ENCODE measurements at places on chromosomes 5 and 9.

DNA sequence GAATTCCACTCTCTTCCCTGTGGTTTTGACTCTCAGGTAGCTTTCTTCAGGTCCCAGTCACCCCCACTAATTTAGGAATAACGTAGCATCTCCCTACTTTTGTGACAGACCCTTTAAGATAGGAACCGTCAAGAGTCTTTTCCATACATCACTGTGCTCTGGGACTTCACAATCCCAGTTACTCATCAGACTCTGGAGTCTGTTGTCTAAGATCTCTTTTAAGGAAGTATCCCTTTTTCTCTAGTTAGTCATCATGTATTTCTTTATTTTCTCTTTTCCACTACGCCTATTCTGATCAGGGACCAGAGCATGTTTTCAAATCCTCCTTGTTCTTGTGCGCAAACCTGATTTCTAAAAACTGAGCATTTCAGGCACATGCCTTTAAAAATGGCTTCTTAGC is 143.0 kb downstream of the GOLPH3 start:
- no peak for DNase-seq

DNA sequence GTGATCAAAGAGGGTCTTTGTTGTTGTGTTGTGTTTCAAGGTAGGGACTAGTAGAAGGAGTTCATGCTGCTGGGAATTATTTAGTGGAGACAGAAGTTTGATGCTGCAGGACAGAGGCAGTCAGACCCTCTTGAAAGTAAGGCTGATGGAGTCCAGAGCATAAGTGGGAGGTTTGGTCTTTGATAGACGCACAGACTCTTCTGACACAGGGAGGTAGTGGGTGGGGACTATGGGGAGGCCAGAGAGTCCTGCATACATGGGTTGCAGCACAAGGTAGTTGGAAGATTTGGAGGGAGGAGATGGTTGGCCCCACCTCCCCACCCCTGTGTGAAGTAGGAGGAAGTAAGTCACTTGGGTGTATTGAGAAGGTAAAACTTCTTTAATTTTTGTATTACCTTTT is 2.4 kb upstream of the CCDC112 start:
- DNase-seq = no peak

DNA sequence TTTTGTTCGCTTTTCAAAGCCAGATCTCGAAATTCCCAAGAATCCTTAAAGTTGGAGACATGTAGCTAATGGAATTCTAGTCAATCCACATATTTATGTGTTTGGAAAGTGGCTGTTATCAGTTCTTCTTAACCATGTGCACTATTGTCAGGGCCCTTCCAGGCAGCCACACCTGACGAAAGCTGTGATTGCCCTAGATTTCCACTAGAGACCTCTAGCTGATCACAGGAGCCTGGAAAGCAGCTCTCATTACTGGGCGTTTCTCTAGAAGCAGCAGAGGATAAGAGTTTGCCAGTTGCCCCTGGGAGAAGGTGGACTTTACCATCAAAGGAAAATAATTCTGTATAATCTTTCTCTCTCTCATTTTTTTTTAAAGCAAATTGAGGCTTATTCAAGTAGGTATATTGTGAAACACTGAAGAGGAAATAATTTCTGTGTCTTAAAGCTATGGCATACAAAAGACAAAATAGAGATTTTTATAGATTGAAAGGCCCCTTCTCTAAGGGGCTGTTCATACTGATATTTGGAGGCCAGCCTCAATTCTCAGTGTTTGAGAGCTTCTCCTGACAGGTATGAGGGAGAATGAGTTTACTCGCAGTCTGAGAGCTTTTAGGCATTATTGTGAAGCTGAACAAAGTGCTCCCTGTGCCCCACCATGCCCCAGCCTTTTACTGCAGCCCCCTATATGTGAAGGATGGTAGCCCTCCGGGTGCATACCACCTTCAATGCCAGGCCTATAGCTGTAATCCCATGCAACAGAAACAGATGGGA is 405.4 kb upstream of the ACTBL2 start:
- no peak for DNase-seq

- DNase-seq = no peak
These were observed 172.4 kb upstream of the TARS1 start for GRCh38 chr5:33268374-33268773.

DNA sequence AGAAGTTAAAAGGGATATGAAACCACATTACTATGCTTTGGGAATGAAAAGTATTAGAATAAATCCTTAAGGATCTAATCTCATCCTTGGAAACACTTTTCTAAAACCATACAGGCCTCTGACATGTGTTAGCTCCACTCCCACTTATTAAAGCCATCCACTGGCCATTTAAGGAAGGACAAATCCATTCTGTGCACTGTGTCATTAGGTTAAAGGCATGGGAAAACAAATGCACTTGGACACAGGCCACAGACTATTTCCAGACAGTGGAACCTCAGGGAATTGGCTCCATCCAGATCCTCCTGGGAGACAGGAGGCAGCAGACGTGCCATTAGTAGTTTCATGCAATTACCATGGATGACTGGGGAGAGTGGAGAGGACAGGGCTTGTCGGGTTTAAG is 454.9 kb downstream of the ENC1 start:
- DNase-seq = no peak

- DNase-seq = no peak
These were observed 455.1 kb upstream of the ZNF608 start for GRCh38 chr5:125201446-125202052.

- no peak for DNase-seq
These were observed 10.6 kb upstream of the MARCHF3 start for GRCh38 chr5:127040796-127041520.

DNA sequence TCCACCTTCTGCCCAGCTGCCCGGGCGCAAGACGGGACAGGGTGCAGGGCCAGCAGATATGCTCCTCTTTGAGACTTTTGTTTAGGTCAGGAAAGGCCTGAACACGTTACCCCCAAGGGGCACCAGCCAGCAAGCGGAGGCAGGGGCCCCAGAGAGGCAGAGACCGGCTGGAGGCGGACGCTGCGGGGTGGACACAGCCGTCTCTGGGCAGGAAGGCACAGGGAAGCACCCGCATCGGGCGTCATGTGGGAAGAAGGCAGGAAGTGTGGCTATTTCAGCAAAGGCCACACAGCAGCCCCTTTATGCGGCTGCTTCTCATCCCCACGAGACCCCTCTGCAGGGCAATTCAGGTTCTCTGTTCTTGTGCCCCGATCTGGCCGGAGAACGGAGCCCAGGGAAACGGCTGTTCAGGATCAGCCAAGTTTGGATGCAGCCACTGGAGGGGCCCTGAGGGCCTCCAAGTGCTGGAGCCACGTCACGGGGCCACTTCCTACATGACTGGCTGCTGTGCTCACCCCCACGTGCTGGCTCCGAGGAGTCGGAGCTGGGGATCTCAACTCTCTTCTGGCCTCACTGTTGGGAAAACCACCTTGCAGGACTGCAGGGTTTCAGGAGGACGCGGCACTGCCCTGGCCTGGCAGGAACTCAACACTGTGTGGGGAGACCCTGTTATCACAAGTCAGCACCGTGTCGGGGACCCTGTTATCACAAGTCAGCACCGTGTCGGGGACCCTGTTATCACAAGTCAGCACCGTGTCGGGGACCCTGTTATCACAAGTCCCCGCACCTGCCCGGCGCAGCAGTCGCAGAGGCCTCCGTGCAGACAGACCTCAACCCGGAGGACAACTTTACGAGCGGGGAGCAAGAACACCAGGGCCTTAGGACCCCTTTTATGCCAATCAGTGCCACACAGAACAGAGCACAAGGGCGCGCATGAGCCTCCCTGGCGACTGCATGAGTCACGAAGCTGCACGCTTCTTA is 44.4 kb downstream of the SLC12A7 start:
- DNase-seq = no peak

DNA sequence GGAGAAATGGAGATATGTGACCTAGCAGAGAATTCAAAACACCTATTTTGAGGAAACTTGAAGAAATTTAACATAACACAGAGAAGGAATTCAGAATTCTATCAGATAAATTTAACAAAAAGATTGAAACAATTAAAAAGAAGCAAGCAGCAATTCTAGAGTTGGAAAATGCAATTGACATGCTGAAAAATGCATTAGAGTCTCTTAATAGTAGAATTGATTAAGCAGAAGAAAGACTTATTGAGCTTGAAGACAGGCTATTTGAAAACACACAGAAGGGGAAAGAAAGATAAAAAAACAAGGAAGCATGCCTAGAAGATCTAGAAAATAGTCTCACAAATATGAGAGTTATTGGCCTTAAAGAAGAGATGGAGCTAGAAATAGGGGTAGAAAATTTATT is 87.8 kb upstream of the SLC1A1 start:
- DNase-seq = no peak

DNA sequence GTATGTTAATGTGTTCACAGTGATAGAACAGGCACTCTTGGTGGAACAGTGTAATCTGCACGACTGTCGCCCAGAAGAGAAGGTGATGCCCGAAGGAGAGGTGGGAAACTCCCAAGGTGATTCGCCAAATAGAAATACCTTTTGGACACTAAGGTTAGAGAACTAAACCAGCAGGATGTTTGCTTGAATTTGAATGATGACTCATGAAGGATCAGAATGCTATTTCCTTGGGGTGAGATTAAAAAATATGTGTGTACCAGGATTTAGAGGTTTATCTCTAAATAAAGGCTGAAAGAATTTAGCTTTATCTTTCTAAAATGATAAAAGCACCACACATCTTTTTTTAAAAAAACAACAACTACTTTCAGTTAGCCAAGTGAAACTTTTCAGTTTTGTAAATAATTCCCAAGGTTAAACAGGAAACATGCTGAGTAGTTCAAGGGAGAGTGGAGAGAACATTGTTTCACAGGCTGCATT is 297.4 kb upstream of the TAS2R1 start:
- DNase-seq = no peak

- DNase-seq = no peak
These were observed 25.9 kb downstream of the PSMB7 start for GRCh38 chr9:124389146-124389939.

DNA sequence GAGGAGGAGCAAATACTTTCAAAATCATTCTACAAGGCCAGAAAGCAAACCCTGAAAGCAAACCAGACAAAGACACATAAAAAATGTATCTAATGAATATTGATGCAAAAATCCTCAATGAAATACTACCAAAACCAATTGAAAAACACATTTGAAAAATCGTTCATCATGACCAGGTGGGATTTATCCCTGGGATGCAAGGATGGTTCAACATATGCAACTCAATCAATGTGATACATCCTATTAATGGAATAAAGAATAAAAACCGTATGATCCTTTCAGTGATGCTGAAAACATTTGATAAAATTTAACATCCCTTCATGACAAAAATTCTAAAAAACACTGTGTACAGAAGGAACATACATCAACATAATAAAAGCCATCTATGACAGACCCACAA is 337.6 kb downstream of the NNT start:
- no peak for DNase-seq

- no peak for DNase-seq
These were observed 137.1 kb upstream of the PPP1R26 start for GRCh38 chr9:135342206-135343130.

- no peak for DNase-seq
These were observed 75.0 kb upstream of the XPA start for GRCh38 chr9:97772145-97772544.

- DNase-seq = no peak
These were observed 202.1 kb downstream of the PCSK5 start for GRCh38 chr9:76092572-76092971.

GRCh38 chr5:124235576-124235975 is 510.9 kb downstream of the ZNF608 start:
- DNase-seq = no peak

GRCh38 chr9:126606483-126606870 is 7.3 kb upstream of the LMX1B start:
- DNase-seq = no peak

DNA sequence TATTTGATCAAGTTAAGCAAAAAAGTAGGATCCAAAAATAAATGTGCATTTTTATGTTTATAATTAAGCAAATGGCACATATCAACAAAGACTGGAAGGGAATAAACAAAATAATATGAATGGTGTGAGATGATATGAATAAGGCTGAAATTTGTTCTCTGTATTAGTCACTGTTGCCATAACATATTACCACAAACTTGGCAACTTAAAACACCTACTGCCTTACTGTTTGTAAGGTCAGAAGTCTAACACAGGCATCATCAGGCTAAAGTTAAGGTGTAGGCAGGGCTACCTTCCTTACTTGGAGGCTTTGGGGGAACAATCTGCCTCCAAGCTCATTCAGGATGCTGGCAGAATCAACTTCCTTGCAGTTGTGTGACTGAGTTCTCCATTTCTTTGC is 19.3 kb downstream of the PGGT1B start:
- DNase-seq = no peak

DNA sequence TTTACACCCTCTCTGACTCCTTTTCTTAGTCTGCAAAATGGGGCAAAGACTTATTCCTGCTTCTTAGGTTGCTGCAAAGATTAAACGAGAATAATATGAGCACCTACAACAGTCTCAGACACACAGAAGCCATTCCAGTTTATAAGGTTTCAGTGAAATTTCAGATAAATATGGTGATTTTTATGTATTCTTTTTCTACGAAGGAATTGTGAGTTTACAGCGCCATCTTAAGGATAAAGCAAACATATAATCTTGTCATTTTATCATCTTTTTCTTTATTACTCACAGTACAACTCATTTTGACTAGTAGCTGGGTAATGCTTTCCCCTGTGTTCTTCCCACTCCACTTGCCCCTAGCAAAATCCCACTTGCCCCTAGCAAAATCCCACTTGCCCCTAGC is 29.2 kb upstream of the SMC5 start:
- no peak for DNase-seq

- DNase-seq = no peak
These were observed 193.1 kb downstream of the DCP2 start for GRCh38 chr5:113169720-113170119.

- DNase-seq = no peak
These were observed 69.7 kb downstream of the EFNA5 start for GRCh38 chr5:107601076-107601475.

- DNase-seq = no peak
These were observed 9.4 kb downstream of the PDLIM7 start for GRCh38 chr5:177487975-177488374.

- no peak for DNase-seq
These were observed 17.0 kb downstream of the LHX3 start for GRCh38 chr9:136187683-136188586.

GRCh38 chr9:134766587-134766986 is 114.0 kb upstream of the FCN2 start:
- no peak for DNase-seq

DNA sequence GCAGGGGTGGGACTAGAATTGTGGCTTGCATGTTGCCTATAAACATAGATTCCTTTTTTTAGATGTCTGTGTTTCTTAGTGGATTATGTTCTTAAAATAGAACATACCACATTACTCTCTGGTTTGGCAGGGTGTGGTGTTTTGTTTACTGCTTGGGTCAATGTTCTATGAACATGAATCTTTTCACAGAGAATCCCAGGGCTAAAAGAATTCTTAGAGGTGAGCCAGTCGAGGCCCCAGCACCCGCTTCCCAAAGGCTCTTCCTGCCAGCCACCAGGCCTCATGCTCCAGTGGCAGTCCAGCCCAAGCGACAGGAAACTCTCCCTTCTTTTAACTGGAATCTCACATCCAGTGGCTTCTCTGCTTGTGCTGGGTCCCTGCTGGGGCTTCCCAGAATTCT is 126.6 kb downstream of the C9orf152 start:
- no peak for DNase-seq

DNA sequence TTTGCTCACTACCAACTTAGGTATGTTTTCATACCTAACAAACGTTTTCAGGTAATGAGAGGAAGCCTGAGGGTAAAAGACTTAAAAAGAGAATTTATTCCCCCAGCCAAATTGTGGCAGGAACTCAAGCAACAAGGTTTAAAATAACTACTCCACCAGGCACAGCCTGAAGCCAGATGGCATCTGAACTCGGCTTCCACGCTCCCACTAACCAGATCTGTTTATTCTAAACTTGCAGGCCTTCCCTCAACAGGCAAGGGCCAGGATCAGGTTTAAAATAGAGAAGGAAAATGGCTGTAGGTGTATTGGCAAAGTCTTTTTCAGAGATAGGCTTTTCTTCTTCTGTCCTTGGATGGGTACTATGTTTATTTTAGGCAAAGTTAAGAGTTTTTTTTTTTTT is 89.4 kb downstream of the OTULIN start:
- no peak for DNase-seq

Data from omental fat pad (tissue), 4 donors.